ENCODE measurements at places on chromosomes 5 and 9. TPM values are rescaled to one million over a fixed set of nuclear protein-coding genes. Genes with fewer than 3 reads are reported as not detected.

Gene HK3
- 3.1 TPM for total RNA-seq

Gene SPATA31E1
- total RNA-seq, result not detected

Gene TLE1
- total RNA-seq, result 0.89 TPM

DNA sequence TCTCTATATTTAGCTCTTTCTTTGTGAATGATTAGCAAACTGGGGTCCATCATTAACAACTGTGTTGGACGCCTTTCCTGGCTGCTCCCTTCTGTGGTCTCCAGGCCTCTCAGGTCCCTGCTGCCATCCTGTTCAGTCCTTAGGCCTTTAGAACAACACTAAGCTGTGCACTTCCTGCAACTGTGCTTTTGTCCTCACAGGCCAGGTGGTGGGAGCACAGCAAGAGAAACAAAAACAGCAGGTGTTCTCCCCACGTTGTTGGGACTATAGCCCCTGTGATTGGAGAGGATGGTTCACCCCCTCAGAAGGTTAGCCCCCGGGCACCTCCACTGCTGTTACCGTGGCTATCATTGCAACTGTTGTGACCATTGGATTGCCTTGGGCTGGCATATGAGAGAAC is 41.7 kb upstream of the CLINT1 start:
- H3K4me3 ChIP-seq, result no peak overlapping the region
- no peaks in the 10 kb centered on the region for H3K4me1 ChIP-seq
- H3K27ac ChIP-seq, result no peak overlapping the region
- H3K27me3 ChIP-seq, result no peaks in the 10 kb centered on the region
- H3K36me3 ChIP-seq, result no peaks in the 10 kb centered on the region
- no peak for DNase-seq

GRCh38 chr9:5892456-5893133 is 1.9 kb downstream of the MLANA start:
- no peaks in the 10 kb centered on the region for H3K27me3 ChIP-seq
- no peaks in the 10 kb centered on the region for H3K36me3 ChIP-seq
- H3K4me1 ChIP-seq, result no peaks in the 10 kb centered on the region
- H3K27ac ChIP-seq, result no peak overlapping the region
- H3K4me3 ChIP-seq, result no peak overlapping the region

GRCh38 chr5:145027286-145027685 is 807.9 kb downstream of the PRELID2 start:
- no peaks in the 10 kb centered on the region for H3K36me3 ChIP-seq
- H3K4me1 ChIP-seq, result no peaks in the 10 kb centered on the region
- H3K27ac ChIP-seq, result no peak overlapping the region
- no peaks in the 10 kb centered on the region for H3K27me3 ChIP-seq
